ENCODE measurements at places on chromosomes 6 and 20.

DNA sequence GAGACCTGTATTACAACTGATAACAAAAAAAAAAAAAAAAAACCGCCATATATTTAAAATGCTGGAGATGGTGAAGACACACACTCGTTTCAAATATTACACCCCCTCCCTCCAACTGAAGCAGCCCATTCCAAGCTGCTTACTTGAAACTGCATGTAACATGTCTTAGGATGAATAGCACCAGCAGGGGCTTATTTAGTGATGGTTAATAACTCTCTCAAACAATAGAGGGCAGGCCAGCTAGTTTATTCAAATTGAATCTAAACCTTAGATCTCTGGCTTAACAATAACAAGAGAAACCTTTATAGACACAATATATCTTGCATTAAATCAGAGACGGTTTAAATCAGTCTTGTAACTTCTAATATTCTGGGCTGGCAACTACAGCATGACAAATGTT lies 9.3 kb upstream of the JPH2 start:
- DNase-seq: no peak

- DNase-seq: no peak
Measured at GRCh38 chr6:40285996-40286395, 301.2 kb downstream of the LRFN2 start.

GRCh38 chr20:34473262-34473883 lies 42.8 kb upstream of the DYNLRB1 start:
- DNase-seq: peak; percentile 57

GRCh38 chr20:25070821-25071473 lies 11.0 kb downstream of the VSX1 start:
- no peak for DNase-seq

GRCh38 chr6:21873562-21873961 lies 280.0 kb downstream of the SOX4 start:
- no peak for DNase-seq

GRCh38 chr20:35773154-35773751 lies 1.4 kb downstream of the PHF20 start:
- DNase-seq: peak; percentile 41

DNA sequence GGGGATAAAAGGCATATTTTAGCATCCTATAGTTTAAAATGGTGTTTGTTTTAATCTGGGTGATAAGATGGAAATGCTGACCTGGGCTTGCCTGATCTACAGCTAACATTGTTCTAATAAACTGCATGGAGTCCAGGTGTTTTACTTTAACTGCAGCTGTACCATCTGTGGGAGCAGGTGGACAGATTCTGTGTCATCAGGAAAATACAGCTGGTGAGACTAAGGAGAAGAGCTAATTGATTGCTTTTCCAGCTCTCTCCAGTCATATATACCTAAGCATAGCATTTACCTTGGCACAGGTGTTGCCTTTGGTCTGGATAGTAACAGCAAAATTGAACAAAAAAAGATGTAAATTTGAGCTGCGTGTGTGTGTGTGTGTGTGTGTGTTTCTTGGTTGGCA lies 31.6 kb downstream of the CBFA2T2 start:
- no peak for DNase-seq

DNA sequence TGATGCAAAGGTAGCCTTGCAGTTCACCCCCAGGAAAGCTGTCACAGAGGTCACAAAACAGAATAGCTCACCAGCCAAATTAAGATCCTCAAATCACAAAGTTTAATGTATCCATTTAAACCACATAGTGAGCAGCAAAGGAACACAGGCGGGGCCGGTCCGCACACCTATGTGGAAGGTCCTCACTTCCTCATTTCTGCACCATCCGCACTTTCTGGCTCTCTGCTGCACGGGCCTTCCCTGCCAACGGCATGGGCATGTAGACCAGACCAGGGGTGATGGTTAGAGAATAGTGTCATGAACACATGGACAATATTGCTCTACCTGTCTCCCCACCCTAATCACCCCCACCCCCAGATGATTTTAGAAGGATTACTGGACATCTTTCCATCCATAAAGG lies 12.1 kb upstream of the TBXT start:
- no peak for DNase-seq

DNA sequence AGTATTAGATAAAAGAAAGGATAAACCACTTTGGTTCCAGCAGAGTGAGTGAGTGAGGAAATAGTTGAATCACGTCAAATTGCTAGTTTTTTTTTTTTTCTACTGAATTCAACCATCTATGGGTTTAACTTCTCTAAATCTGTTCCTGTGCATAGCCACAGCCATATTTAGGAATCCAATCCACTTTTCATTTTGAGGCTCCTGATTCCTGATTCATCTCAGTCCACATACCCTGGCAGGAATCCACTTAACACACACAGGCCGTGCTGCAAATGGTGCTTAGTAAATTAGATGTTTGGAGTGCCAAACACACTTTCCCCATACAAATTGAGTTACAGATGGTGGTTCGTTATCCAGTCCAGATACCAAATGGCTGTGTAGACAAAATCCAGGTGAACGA lies 220.3 kb downstream of the ALDH8A1 start:
- no peak for DNase-seq

DNA sequence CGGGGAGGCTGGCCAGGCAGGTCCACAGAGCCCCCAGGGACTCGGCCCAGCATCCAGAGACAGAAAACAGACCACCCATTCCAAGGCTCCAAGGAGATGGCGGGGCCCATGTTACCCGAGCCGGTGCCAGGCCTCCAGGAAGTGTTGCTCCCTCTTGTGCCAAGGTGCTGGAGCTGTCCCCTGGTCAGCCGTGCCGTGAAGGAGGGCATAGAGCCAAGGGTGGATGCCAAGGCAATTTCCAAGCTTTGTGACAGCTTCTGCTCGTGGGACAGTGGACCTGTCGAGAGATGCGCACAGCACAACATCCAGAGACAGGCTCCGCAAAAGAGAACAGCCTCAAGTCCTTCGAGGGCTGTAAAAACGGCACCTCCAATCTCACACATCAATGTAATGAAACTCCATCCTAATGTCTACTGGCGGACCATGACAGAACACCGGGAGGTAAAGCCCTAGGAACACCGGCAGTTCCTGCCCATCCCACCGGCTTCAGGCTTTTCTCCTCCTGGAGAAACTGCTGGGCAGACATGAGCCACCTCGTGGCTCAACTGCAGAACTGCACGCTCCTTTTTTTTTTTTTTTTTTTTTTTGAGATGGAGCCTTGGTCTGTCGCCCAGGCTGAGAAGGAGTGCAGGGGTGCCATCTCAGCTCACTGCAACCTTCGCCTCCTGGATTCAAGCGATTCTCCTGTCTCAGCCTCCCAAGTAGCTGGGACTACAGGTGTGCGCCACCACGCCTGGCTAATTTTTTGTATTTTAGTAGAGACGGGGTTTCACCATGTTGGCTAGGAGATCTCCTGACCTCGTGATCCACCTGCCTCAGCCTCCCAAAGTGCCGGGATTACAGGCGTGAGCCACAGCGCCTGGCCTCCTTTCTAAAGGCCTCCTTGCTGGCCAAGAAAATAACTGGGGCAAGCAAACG lies 30.9 kb upstream of the AVP start:
- peak; percentile 82 for DNase-seq
